ENCODE measurements at places on chromosomes 11 and 22.

- DNase-seq, result no peak
Observed at GRCh38 chr11:12973528-12974181, 35.5 kb upstream of the RASSF10 start.

GRCh38 chr11:46514370-46514769 is 79.5 kb downstream of the AMBRA1 start:
- DNase-seq, result no peak

- DNase-seq, result no peak
Observed at GRCh38 chr11:1852877-1853276, at the start of gene LSP1. Gene LSP1 (plus strand): TSS chr11:1853084. CDS start chr11:1853145, 61 bp downstream.

DNA sequence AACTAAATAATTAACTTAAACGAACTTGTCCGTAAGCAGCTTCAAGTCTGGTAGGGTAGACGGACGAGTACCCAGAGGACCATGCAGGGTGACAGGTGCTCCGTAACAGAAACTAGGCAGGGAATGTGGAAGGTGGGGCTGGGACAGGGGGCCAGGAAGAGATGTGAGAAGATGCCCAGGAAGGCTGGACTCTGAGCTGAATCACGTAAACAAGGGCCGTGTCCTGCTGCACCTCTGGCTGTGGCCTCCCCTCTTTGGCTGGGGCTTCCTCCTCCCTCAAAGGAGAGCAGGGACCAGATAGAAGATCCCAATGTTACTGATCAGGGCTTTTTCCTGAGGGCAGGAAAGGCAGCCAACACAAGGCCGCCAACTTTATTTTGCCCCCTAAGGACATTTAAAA is 47.9 kb downstream of the PACSIN2 start:
- DNase-seq, result no peak

- peak; percentile 68 for DNase-seq
Observed at GRCh38 chr11:8258784-8259183, 4.9 kb downstream of the LMO1 start.

- DNase-seq, result peak; percentile 79
Observed at GRCh38 chr11:85086504-85087284, 540.5 kb downstream of the DLG2 start.

DNA sequence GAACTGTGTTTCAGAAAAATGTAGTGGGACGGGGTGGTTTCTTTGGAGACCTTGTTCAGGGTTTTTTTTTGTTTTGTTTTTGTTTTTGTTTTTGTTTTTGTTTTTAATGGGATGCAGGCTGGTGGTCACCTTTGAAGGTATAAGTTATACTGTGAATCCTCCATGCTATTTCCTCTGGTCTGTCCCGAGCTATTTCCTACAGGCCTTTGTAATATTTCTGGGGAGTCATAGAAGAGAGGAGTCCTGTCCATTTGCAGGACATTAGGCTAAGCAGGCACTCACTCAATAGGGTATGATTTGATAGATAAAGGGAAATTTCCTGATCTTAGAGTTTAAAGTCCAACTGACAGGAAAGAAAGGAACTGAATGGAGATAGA is 78.0 kb downstream of the TRAF6 start:
- DNase-seq, result no peak

GRCh38 chr22:27057717-27058116 is 400.3 kb downstream of the MIAT start:
- DNase-seq, result no peak

- no peak for DNase-seq
Observed at GRCh38 chr22:47550524-47551430, 788.3 kb downstream of the TBC1D22A start.

DNA sequence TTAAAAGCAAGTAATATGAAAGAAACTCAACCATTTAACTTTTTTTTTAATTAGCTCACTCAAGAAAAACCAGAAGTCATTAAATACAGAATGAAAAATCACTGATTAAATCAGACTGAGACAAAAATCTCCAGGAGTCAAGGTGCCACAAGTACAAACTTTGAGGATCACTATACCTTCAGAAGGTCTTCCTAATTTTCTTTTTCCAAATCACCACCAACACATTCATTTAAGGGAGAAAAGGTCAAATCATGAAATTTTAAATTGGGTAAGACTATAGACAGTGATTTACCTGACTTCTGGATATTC is 32.3 kb downstream of the PITPNB start:
- no peak for DNase-seq

DNA sequence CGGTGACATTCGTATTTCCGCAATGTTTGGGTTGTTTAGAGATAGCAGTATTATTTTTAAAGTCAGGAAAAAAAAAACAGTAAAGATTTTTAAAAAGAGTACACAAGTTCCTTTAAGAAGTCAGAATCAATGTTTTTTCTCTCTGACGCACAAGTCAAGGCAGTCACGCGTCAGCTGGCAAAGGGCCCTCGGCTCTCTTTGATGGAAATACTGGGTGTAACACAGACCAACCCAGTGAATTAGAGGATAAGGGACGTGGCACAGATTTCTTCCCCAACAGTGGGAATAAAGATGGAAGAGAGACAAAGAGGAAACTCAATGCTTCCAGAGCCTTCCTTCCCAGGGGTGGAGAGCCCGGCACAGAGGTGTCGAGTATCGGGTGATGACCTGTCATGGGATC is 13.4 kb downstream of the ASCC2 start:
- no peak for DNase-seq

GRCh38 chr22:33302549-33302948 is 244.4 kb upstream of the SYN3 start:
- no peak for DNase-seq

DNA sequence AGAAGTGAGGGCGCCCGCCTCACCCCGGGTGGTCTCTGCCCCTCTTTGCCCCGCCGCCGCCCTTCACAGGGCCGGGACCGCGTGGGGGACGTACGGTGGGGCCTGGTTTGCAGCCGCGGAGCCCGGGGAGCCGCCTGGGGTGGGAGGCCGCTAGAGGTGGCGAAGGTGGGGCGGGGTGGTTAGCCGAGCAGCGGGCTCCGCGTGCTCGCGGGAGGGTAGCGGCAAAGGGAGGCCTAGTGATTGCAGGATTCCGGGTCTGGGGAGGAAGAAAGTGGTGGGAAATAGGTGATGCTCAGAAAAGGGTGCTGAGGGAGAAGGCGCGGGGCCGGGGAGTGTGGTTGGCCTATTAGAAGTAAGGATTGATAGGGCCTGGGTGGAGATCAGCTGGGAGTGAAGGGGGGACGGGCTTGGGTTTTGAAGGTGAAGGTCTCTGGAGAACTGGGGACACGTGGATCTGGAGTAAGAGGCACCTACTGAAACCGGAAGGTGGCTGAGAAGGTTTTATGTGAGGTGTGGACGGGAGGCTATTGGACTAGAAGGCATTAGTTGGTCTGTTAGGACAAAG is 571 bp downstream of the FAR1 start:
- peak; percentile 49 for DNase-seq

- DNase-seq, result no peak
Observed at GRCh38 chr11:34332524-34332923, 25.3 kb downstream of the ABTB2 start.

DNA sequence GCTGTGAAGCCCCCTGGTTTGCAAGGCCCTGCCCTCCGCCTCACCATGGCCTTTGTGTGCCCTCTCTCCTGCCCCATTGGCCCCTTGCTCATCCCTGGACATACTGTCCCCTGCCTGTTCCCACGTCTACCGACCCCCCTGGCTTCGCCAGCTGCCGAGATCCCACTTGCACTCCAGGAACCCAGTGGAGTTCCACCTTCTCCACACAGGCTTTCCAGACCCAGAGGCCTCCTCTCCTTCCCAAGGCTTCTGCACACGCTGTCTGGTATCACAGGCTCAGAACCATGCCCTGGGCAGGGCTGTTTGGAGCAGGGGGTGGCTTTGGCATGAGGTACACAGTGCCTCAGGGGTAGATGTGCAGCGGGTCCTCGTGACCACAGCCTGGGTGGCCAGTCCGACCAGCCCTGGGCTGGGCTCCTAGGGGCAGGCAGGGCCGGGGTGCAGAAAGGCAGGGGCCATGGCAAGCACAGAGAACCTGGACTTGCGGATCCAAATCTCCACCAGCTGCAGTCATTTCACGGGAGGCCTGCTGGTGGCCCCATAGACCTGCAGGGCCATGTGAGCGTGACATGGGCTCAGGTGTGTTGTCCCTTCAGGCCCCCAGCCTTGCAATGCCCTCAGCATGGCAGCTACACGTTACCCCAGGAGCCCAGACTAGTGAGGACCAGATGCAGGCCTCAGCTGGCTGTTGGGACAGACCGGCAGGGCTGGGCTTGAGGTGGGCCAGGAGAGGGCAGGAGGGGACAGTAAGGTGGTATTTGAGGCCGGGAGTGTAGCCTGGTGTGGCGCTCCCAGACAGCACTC is 9.5 kb downstream of the GRK2 start:
- DNase-seq, result no peak

GRCh38 chr11:56923116-56923515 is 65.6 kb upstream of the OR5AK2 start:
- DNase-seq, result no peak

- DNase-seq, result no peak
Observed at GRCh38 chr11:124801636-124802312, 1.6 kb upstream of the MSANTD2 start.

GRCh38 chr11:73085189-73085875 is 56.8 kb downstream of the FCHSD2 start:
- peak; percentile 6 for DNase-seq

DNA sequence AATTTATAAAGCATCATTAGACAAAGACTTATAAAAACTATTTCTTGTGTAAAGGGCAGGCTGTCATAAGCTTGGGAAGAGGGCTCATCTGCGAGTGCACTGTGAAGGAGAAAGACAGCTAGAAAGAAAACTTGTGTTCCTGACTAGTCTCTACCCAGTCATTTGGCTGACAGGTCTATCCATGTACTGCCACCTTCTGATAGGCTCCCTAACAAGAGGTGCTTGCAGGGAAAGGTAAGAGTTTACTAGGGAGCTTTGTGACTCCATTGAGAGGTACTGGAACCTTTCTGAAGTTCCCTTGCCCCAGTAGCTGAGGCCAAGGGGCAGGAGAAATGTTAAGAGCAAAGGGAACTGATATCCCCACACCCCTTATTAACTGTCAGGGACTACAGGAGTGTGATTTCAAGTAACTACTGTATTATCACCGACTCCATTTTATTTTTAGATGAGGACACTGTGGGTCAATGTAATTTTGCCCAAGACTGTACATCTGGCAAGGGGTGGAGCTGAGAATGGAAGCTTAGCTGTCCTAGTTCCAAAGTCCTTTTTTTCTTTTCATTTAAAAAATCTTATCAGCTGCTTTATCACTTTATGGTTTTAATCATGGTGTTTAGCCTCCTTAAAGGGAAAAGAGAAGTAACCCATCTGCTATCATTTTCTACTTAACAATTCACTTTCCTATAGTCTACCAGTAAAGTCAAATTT is 129.4 kb downstream of the ARHGAP20 start:
- no peak for DNase-seq

DNA sequence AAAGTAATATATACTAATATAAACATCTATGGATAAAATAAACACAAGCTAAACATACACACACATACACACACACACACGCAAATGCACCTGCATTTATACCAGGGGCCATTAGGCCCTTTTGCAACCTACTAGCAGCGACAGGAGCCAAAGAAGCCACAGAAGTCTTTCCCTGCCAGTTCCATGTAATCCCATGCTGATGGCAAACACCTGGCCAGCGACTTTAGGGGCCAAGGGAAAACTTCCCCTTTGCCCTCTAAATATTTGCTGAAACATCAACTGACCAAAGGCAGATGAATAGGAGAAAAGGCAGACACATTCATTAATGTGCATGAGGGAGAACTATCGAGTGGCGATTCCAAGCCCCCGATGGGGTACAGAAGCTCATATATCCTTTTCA is 14.8 kb upstream of the P2RY2 start:
- DNase-seq, result no peak

DNA sequence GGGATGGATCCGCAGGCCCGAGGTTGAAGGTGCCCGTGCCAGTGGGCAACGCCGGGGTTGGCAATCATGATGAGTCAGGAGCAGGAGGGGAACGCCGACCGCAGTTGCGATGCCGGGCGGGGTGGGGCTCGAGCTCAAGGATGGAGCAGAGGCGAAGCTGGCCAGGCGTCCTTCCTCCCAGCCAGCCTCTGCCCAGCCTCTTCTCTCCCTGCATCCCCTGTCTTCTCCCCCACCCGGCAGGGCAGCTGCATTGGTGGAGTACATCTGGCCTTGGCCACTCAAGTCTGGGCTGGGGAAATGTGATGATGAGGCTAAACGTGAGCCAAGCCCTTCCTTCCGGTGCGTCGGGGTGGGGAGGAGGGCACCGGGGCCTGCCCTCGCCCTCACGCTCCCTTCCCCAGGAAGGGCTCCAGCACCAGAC is 3.9 kb downstream of the IFITM10 start:
- DNase-seq, result no peak

DNA sequence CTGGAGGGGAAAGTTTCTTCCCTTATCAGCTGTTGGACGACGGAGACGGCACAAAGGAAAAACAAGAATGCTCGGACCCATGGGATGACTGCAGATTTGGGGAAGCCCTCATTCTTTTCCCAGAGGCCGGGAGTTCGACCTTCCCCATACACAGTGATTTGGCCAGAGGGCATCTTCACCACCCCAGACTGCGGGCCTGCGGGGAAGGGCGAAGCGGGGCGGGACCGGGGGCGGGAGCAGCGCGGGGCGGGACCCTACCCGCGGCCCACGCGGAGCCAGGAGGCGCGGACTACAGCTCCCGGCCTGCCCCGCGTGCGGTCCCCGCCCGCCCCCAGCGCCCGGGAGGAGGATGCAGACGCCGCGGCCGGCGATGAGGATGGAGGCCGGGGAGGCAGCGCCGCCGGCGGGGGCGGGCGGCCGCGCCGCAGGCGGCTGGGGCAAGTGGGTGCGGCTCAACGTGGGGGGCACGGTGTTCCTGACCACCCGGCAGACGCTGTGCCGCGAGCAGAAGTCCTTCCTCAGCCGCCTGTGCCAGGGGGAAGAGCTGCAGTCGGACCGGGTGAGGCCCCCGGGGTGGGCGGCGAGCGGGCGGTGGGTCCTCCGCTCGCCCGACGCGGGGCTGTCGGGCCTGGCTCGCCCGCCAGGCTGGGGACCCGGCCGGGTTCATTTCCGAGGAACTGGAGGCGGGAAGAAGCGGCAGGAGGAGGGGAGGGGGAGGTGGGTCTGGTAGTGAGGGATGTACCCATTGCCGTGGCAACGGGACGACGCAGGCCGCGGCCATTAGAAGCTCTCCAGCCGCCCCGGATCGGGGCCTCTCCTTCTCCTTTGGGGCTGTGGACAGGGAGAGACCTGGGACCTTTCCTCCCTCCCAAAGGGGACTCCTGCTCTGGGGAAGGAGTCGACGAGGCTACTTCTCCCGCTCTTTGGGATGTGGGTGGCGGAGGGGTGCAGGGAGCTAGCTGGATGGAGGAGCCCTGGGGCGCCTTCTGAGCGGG is at the start of gene KCTD17:
TSS of gene KCTD17 (plus strand) at position 352 of the 995 bp plus-strand sequence. CDS start at position 371, 19 bp downstream.
- DNase-seq, result peak; percentile 83

GRCh38 chr22:32801537-32802236 is at the start of gene TIMP3:
Gene TIMP3 (plus strand): TSS chr22:32801705. CDS start chr22:32802002, 297 bp downstream.
- DNase-seq, result peak; percentile 83

GRCh38 chr11:45412521-45412920 is 126.4 kb upstream of the SYT13 start:
- DNase-seq, result no peak

GRCh38 chr22:33405194-33405593 is 347.0 kb upstream of the SYN3 start:
- DNase-seq, result no peak

GRCh38 chr11:83069441-83070043 is 2.2 kb downstream of the RAB30 start:
- no peak for DNase-seq

Measured in ELR (cell line).